ENCODE measurements at places on chromosomes 2 and 18. TPM values are rescaled to one million over a fixed set of nuclear protein-coding genes. Genes with fewer than 3 reads are reported as not detected.

- no peak for DNase-seq
Measured at GRCh38 chr18:41459656-41460055, 495.4 kb upstream of the PIK3C3 start.

GRCh38 chr2:193199322-193199721 is 1004.6 kb upstream of the TMEFF2 start:
- DNase-seq = no peak

- no peak for DNase-seq
Measured at GRCh38 chr2:222884805-222885424, 24.1 kb downstream of the ACSL3 start.

DNA sequence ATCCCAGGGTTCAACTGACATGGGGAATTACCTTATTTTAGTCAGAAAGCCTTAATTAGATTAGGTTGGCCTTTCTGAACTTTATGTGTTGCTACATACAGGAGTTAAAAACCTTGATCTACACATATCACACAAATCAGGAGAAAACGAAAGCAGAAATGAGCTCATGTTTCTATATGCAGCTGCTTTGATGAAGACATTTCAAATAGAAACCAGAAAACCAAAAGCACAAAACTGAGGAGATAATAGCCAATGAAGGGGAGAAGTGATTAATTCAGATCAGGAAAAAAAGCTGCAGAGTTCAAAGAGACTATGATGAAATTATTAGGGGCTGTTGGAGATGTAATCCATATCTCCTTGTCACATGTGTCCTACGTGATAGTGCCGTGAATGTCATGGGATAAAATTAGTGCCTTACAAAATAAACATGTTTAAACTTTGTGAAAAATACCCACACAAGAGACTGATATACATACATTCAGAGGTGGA is 255.0 kb downstream of the CAMKMT start:
- DNase-seq = no peak

DNA sequence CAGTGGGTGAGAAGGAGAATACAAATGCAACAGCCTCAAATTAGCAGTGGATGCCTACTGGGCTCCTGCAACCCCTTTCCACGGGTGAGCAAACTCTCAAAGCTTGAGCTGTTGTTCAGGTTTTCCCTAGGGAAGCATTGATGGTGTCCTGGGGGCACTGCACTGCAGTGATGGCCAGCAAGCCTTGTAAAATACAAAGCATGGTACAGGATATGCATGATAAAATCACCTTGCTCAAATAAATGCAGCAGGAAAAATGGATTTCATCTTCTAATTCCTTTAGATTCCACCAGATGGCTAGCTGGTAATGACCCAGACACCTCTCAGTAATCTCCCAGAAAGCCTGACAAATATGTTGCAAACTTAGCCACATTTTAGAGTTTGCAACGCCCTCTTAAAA is 698.2 kb downstream of the TRIB2 start:
- no peak for DNase-seq

DNA sequence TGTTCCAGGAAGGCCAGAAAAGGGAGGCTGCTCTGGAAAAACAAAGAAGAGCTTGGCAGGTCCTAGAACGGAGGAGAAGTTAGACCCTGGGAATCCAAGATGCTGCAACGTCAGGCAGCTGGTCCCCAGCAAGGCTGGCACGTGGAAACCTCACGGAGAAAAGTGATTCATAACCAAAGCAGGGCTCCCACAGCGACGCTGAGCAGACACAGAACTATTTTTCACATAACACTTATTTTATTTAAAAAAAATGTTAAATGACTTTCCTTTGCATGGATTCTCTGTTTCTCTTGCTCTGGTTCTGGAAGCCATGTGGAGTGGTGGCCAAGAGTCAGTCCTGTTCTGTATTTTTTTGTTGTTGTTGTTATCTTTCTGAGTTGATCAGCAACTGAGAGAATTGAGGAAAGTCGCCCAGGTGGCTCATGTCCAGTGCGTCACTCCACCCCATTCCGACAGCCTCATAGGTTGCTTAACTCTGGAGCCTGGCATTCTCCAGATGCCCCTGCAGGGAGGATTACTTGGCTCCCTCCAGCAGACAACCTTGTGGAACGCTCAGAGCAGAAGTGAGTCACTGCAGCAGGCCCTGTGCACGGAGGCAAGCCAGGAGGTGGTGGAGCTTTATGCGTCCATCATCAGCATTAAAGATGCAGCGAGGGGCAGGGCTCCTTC is 229.9 kb upstream of the HDAC4 start:
- no peak for DNase-seq

- no peak for DNase-seq
Measured at GRCh38 chr2:41061356-41061755, 609.5 kb upstream of the SLC8A1 start.

DNA sequence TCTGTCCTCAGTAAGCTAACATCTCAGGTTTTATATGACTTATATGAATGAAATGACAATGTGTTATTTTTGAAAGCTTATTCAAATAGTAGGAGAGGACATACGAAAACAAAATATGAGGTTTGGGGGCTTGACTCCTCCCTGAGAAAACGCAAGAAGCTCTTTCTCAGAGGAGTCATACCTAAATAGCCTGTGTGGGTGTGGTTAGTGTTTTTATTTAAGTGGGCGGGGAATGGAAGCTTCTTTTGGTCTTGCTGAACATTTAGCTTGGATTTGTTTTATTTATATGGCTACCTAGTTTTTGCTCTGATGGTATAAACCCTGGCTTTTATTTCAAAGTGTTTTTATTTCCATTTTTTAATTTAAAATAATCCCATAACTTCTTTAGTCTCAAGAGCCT is 72.1 kb upstream of the DSG1 start:
- DNase-seq = no peak

GRCh38 chr2:12211326-12212175 is 465.1 kb downstream of the LPIN1 start:
- DNase-seq = no peak

DNA sequence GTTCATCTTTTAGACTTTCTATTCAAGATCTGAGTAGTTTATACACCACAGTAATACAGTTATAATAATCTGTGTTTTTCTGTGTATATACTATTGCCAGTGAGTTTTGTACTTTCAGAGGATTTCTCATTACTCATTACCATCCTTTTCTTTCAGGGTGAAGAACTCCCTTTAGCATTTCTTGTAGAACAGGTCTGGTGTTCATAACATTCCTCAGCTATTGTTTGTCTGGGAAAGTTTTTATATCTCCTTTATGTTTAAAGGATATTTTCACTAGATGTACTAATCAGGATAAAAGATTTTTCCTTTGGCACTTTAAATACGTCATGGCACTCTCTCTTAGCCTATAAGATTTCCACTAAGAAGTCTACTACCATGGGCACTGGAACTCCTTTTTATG is 705.5 kb downstream of the SLC4A3 start:
- no peak for DNase-seq

DNA sequence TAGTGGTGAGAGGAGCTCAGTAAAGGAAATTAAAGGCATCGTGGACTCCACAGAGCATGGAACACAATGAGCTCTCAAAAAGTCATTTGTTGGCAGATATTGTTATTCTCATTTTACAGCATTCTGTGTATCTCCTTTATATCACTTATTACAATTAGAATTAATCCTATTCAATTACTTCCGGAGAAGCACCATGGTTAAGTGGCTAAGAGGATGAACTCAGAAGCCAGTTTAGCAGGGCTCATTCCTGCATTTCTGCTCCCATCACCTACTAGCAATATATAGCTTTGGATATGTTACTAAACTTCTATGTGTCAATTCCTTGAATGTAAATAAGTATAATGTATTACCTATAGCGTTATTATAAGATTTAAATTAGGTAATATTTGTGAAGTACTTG is 683.3 kb downstream of the IRS1 start:
- DNase-seq = no peak

GRCh38 chr2:63118821-63119220 is 68.2 kb downstream of the OTX1 start:
- DNase-seq = no peak

GRCh38 chr2:26387189-26387588 is 14.5 kb upstream of the DRC1 start:
- DNase-seq = no peak

GRCh38 chr2:14516844-14517243 is 115.7 kb upstream of the LRATD1 start:
- DNase-seq = no peak

DNA sequence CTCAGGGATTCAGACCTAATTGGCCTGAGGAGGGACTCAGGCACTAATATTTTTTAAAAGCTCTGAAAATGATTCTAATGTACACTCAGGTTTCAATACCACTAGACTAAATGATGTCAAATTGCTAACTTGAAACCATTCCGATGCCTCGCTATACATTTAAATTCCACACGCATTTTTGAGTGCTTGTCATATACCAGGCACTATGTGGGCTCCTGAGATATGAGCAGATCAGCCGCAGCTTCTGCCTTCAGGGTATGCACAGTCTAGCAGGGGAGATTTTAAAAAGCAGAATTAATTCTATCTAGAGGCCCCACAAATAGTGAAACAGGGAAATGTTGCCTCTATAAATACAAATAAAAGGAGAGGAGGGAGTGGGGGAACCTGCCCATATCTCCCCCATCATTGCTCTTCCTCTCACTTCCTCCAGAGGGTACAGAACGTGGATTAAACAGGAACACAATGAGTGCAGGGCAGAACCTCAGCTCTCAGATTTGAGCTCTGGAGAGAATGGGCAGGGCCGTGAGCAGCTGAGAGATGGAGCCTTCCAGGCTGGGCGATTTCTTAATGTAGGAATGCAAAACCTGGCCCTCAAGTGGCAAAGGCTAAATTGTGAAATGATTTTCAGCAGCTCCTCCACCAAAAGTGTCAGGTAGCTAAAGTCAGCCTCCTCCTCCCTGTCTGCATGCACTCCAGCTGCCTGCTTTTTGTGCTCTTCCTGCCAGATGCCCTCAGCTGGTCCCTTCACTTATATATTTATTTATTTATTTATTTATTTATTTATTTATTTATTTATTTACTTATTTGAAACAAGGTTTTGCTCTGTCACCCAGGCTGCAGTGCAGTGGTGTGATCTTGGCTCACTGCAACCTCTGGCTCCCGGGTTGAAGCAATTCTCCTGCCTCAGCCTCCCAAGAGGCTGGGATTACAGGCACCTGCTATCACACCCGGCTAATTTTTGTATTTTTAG is 24.6 kb upstream of the LBH start:
- no peak for DNase-seq

DNA sequence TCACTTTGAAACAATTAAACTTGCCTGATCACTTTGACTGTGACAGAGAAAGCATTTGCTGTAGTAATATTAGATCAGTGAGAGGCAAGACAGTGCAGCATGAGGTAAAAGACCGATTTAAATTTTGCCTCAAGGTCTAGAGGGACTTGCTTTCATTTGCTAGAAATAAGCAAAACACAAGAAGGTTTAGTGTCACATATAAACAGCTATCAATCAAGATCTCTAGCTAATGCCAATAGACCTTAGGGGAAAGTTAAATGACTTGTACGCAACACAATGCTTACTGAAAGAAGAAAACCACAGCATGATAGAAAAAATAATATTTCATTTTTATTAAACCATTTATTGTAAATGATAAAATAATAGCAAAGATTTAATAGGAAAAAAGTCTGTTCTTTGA is 113.5 kb downstream of the DSC3 start:
- DNase-seq = no peak

DNA sequence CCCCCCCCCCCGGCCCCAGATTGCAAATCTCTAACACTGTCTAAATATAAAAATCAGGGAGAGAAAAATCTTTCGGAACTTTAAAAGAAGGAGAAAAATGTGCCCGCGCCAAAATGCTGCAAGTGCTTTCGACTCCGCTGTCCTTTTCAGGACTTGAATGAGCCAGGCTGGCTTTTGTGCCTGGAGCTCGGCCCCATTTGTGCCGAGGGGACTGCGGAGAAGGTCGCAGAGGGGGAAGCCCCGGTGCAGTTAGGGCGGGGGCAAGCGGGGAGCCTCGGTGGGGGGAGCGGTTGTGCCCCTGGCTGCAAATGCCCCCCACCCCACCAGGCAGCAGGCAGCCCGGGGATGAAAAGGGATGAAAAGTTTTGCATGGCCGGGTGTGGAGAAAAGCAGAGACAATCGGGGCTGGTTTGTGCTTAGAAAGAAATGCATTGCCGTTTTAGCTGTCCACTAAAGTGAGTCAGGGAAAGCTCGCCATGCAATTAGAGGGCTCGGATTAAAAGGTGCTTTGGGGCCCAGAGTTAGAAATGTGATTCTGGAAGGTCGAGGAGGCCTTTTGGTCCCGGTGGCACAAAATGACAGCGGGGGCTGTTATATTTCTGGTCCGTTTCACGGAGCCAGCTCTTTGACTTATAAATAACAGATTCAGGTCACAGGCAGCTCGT is 1.6 kb downstream of the INHBB start:
- DNase-seq = no peak

DNA sequence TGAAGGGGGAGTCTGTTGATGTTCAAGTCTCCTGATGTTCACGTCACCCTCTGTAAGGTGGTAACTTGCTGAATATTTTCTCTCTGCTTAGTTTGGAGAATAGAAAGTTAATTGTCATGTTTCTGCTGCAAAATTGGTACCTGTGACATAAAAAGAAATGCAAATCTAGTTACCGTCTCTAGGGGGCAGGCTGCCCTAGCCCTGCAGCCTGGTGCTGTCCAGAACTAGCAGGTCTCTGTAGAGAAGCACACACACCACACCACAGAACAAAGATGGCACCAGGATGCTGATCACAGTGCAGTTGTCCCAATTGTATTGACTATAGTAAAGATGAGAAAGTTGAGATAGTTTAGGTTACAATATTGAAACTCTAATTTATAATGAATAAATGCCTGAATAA is 47.0 kb downstream of the SLC9A4 start:
- no peak for DNase-seq

The ELOA2 gene
- not detected for total RNA-seq

The TCF23 gene
- total RNA-seq = not detected

The C2orf72 gene
- total RNA-seq = not detected

The CARF gene
- total RNA-seq = 2.4 TPM

The DLX2 gene
- total RNA-seq = not detected

The IL1A gene
- 0.73 TPM for total RNA-seq

The KCNE4 gene
- total RNA-seq = not detected

The PLEKHH2 gene
- total RNA-seq = 0.20 TPM

The BOK gene
- 39.4 TPM for total RNA-seq

The RASGRP3 gene
- 15.7 TPM for total RNA-seq

The SLC25A12 gene
- total RNA-seq = 18.3 TPM
